ENCODE measurements at places on chromosomes 6 and 20.

DNA sequence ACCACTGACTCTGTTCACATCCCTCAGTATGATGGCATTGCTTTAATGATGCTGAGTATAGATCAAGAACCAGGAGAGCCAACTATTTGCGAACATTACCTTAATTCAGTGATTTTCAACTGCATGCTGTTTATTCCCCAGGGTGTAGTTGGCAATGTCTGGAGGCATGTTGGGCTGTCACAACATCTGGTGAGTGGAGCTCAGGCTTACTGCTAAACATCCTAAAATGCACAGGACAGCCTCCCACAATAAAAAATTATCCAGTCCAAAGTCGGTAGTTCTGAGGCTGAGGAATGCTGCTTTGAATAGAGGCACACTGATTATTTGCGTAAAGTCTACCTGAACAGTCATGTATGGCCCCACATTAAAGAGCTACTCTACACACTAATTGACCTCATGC lies 94.8 kb upstream of the OPRM1 start:
- no peak for DNase-seq

DNA sequence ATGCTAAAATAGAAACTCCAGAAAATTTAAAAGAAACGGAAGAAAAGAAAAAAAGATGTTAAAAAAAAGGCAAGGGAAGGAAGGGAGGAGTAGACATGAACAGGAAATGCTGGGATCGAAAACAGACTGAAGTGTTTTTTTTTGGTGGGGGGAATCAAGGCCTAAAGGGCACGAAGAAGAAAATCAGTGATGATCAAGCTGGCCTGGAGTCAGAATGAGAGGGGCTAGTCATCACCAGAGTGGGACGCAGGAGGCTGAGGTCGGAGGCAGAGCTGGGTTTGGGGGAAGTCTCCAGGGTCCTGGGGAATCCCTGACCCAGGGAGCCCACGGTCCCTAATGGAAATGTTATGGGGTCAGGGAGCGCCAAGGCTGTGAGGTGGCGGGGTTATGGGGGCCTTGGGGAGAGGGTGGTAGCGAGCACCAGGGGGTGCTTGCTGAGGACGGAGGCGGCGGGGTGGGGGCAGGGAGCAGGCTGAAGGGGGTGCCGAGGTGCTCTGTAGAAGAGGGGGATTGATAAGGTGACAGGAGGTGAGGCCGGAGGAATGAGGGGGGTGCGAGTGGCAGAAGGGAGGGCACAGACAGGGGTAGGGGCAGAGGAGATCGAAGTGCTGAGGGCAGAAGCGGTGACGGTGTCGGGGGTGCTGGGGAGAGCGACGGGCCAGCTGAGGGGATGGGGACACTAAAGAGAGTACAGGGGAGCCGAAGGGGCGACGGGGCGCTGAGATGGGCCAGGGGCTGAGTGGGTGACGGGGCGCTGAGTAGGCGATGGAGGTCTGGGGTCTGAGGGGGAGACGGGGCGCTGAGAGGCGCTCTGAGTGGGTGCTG lies 684 bp downstream of the ZNFX1 start:
- peak; percentile 63 for DNase-seq

DNA sequence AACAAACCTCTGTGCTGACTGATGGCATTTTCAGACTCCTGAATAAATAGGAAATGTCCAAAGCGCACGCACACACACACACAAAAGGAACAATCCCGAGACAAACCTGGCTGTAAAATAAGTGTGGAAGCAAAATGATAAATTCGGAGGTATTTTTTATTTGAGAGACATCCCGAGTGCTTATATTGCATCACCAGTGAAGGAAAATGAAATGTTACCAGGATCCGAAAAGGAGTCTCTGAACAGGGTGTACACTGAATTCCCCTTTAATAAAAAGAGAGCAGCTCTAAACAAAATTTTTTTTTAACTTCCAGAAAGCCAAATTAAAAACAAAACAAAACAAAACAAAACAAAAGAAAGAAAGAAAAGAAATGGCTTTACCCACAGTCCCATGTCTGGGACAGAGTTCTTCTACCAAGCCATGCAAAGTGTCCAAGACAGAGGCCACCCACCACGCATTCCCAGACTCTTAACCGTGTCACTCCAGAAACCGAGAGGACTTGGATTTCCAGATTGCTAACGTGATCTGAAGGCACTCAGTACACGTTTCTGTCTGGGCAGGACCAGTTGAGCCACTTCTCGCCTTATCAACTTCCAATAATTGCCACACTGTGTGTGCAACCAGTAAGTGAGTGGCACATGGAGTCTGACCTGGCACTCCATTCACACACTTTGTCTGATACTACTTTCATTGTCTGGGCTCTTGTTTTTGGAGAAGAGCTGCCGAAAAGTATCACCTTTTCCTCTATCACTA lies 817 bp downstream of the ME1 start:
- DNase-seq: no peak

DNA sequence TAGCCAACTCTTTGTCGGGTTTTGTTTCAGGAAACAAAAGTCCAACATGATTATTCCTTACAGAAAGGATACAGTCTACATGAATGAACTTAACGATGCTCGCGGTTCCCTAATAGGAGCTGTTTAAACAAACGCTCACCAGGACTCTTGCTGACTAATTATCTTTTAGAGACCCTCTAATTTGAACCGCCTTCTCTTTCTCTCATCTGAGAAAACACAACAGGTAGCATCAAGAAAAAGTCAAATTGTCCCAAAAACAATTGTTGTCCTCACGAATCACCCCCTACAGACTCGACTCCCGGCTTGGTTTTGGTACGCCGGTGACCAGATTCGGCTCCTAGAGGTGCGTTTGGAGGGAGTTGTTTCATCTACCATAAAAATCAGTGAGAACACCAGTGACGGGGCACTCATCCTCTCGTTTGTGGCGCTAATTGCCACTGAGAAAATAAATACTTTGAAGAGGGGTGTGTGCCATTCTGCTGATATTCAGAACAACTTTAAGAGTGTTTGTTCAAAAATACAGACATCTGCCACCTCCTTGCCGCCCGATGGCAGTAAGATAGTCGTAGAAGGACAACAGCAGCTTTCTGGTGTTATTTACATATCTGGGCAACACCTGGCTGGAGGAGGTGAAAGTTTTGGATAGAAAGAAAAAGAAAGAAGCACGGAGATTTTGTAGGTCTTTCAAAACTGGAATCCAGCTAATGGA lies 1.1 kb upstream of the SIM1 start:
- DNase-seq: no peak

- no peak for DNase-seq
Observed at GRCh38 chr6:21461844-21462518, 131.6 kb upstream of the SOX4 start.

DNA sequence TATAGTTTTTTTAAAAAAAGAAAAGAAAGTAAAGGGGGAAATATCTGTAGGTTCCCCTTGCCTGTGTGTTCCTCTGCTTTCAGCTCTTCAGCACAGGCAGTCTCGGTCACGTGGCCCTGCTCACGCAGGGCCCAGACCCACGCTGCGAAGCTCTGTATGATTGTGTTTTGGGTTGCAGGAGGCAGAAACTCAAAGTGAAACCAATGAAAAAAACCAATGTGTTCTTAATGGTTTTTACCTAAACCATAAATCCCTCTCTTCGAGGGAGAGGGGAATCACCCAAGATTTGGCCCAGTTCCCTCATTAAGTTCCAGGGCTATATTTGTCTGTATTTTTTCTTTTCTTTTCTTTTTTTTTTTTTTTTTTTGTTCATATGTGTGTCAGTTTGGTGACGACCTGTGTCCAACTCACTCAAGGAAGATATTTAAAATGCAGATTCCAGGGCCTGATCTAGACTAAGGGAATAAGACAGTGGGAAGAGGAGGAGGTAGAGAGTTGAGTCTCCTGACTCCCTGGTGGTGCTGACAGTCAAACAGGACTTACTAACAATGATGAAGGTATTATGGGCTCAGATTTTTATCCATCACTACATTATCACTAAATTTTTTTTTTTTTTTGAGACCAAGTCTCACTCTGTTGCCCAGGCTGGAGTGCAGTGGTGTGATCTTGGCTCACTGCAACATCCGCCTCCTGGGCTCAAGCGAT lies 33.8 kb upstream of the RREB1 start:
- DNase-seq: peak; percentile 89

GRCh38 chr6:138593124-138593877 lies 94.0 kb upstream of the NHSL1 start:
- peak; percentile 90 for DNase-seq

DNA sequence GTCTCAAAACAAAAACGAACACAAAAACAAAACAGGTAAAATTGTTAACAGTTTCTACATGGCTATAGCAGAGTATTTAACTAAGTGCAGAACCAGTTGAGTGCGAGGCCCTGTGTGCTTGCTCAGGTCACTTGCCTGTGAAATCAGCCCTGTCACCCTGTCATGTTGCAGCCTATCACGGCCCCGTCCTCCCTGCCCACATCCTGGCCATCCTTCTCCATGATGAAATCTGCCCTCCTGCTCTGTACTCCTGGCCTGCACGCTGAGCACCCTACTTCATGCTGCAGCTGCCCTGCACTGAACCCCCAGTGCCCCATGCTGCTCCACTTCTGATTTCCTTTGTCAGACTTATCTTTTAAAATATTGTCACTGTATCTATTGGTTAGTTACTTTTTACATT lies 62.4 kb downstream of the DTD1 start:
- no peak for DNase-seq

DNA sequence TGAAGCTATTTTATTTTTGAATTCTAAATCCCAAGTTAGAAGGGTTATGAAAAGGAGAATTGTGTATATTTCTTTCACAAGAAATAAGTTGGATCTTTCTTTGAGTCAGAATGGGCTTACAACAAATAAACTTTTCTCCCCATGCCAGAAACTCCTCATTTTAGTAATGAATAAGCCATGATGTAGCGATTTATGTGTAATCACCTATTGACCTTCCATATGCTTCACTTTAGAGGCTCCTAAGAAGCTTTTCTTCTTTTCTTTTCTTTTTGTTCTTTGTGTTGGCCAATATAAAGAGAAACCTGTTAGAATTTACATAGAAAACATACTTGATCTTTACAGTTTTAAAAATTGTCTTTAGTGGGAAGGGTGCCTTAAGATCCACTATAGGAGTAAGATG lies 370.2 kb downstream of the UTRN start:
- DNase-seq: no peak

DNA sequence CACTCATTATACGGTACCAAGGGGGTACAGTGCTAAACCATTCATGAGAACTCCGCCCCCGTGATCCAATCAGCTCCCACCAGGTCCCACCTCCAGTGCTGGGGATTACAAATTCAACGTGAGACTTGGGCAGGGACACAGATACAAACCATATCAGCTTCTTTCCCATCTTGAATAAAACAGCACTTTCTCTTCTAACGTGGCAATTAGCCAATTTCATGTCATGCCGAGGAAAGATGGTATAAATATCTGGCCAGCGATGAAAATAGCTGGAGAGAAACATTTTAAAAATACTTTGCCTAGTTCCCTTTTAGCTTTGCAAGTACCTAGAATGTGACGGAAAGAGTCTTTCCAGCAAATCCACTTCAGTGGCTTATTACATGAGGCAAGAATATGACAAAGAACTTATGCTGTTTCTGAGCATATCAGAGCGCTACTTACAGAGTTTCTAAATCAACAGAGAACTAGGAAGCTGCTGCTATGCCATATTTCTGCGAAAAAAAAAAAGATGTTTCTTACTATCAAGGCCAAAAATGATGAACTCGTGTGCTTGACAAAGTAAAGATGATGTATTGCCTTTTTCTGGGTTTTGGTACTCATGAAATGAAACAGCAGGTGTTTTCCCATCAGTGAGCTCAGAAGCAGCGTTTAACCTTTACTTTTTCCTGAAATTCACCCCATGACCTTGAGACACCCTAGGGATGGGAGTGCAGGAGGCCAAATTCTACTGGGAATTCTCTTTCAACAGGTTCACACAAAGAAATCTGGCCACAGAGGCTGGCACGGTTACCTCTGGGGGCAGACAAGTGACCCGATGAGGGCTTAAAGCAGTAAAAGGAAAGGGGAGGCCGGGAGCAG lies 37.9 kb downstream of the AGPAT4 start:
- DNase-seq: peak; percentile 35

DNA sequence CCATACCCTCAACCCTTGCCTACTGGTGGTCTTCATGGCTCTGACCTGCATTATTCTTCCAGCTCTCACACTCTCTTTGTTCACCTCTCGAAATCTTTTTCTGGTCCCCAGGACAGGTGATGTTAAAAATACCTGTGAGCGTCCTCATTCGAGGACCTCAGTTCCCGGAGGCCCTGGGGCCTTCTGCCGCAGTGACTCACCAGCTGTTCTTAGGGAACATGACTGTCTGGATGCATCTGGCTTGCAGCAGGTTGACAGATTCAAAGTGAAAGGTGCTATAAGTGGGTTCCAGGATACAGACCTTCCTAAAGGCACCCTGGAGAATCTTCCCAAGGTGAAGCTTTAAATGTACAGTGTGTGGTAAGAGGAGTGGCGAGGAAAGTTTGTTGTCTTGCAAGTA lies 210.4 kb upstream of the KCNG1 start:
- DNase-seq: no peak

DNA sequence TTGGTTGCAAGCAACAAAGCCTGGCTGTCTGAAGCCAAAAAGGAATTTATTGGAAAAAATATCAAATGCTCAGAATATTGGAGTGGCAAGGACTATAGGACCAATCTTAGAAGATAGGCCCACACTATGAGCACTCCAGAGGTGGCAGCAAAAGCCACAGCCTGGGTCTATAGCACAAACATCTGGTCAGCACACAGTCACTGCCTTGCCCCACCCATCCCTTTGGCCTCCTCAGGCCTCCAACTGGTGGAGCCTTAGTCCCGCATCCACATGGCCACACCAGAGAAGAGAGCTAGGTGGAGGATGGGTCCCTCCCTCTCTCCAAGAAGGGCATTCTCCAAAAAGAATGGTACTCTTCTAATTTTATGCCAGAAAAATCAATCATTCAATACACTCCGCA lies 14.0 kb downstream of the NUDT3 start:
- no peak for DNase-seq

- peak; percentile 2 for DNase-seq
Observed at GRCh38 chr20:57672164-57672563, 37.7 kb downstream of the PMEPA1 start.

DNA sequence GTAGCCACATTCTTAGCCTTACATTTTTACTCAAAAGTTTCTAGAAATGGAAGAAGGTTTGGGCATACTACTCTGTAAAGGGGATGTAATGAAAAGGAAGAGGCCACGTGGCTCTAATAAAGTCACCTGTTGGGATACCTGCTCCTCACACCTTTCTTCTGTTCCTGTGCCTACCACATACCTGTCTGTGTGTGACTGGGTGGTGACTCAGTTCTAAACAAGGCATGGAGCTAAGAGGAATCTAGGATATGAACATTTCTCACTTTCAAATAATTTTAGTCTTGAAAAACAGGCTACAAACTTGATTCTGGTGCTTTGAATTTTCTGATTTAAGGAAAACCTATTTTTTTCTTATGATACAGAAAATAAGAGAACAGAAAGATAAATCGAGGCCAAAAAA lies 363.6 kb downstream of the RFPL4B start:
- DNase-seq: no peak

- DNase-seq: no peak
Observed at GRCh38 chr6:112332274-112332673, 14.9 kb upstream of the RFPL4B start.

- no peak for DNase-seq
Observed at GRCh38 chr20:5718896-5719595, 31.2 kb upstream of the SHLD1 start.

DNA sequence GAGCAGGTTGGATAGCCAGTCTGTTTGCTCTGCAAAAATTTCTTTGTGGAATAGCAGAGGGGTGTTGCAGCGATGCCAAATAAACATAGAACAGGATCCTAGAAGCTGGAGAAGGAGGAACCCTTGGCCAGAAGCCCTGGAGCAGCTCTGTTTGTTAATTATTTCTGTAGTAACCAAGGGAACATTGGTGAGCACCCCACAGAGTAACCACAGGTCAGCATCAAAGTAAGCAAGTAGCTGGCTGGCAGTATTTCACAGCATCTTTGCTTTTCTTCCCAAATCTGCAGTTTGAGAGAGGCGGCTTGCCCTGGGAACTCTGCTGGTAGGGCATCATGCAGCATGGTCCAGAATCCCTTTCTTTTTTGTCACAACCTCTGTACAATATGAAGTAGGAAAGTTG lies 12.7 kb upstream of the APMAP start:
- DNase-seq: no peak
